ENCODE measurements at places on chromosomes 4 and X.

- DNase-seq: no peak
These were observed 23.0 kb upstream of the PDZD4 start for GRCh38 chrX:153853180-153853901.

DNA sequence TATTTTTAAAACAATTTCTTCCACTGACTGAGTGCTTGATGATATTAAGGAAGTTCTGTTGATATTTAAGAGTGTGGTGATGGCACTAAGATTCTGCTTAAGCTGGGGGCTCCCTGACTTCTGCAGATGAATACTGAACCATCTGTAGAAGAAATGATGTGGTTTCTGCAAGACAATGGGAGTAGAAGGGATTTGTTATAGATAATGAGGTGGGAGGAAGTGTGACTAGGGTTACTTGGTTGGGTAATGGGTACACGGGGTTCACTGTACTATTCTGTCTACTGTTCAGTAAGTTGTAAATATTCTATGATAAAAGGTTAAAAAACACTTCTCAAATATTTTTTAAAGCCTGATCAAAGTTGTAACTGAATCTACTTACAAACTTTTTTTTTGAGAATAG lies 60.9 kb upstream of the TXK start:
- DNase-seq: no peak

DNA sequence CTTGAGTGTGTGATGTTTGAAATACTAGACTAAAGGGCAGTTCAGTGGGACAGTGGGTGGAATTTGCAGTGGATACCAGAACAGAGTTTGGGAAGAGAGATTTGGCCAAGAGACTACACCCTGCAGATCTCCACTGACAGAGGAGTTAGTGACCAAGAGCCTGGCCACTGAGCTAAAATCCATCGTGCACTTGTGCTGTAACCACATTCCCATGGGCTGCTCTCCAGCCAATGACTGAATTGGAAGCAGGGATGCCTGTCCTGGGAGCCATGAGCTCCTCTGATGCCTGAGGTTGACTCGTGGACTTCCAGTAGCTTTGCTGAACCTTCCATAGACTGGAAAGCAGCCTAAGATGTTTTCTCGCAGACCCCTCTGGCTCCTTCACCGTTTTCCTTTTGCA lies 296.1 kb downstream of the TRIML1 start:
- DNase-seq: no peak

DNA sequence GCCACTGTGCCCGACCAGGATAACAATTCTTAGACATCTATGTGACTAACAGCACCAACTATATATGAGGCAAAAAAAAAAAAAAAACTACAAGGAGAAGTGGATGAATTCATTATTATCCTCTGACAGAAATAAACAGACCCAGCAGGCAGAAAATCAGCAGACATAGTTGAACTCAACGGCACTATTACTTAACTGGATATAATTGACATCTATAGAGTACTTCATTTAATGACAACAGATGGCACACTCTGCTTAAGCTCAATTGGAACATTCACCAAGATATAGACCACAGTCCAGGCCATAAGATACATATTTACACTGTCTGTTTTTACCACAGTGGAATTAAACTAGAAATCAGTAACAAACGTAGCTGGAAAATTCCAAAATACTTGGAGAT lies 13.3 kb downstream of the CLDN22 start:
- no peak for DNase-seq

GRCh38 chr4:125735102-125735501 lies 420.3 kb downstream of the FAT4 start:
- DNase-seq: no peak

DNA sequence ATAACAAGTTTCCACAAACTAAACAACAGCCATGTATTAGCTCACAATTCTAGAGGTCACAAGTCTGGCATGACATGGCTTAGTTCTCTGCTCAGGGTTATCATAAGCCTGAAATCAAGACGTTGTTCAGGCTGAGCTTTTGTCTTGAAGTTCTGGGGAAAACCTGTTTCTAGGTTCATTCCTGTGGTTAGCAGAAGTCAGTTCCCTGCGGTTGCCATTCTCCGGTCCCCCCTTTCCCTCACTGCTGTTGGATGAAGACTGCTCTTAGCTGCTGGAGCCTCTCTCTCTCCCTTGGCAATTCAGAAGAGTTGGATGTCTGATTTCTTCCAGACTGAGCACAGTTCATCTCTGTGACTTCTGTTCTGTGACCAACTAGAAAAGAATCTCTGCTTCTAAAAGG lies 962.6 kb downstream of the PCDH7 start:
- no peak for DNase-seq

- DNase-seq: no peak
These were observed 35.4 kb upstream of the ALG13 start for GRCh38 chrX:111645607-111646006.

- DNase-seq: no peak
These were observed 112.5 kb upstream of the HAND2 start for GRCh38 chr4:173642509-173642908.

DNA sequence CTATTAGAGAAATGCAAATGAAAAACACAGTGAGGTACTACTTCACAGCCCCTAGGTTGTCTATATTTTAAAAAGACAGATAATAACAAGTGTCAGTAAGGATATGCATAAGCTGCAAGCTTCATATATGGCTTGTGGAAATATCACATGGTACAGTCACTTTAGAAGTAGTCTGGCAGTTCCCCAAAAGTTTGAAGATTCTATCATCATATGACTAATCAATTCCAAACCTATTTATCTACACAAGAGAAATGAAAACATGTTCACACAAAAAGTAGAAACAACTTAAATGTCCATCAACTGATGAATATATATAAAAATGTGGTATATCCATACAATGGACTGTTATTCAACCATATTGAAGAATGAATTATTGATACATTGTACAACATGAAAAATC lies 185.8 kb upstream of the STK26 start:
- DNase-seq: no peak

GRCh38 chr4:149980941-149981340 lies 97.3 kb upstream of the DCLK2 start:
- peak; percentile 75 for DNase-seq

DNA sequence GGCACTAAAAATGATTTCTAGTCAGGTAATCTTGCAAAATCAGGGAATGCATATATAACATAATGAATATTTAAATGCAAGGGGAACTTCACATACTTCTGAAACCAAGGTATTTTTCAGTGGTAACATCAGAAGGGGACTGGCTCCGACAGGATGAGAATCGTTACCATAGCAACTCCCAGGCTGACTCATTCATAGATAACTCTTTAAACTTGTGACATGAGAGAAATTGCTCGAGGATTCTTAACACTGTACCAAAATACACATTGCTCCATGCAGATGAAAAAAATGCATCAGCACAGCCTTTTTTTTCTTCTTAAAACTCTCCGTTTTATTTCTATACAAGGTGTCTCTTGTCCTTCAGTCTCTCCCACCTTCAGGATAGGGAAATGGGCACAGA lies 114.3 kb downstream of the GABRB1 start:
- DNase-seq: peak; percentile 51

- no peak for DNase-seq
These were observed 108.5 kb downstream of the FAM53A start for GRCh38 chr4:1575418-1576303.

DNA sequence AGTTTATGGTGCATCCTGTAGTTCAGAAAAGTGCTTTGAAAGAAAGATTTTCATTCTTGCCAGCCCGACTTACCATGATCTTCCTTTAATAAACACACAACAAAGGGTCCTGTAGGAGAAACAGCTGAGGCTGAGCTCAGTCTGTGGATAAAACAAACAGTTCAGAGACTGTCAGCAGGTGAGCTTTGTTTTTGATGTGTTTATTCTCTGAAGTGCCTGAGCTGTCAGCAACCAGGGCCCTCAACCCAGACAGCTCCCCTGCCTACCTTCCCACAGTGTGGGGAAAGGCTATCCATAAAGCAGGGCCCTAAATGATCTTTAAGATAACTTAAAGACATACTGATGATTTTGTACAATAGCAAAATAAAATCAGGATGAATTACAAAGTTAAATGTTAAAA lies 459.2 kb upstream of the GALNT7 start:
- DNase-seq: no peak

DNA sequence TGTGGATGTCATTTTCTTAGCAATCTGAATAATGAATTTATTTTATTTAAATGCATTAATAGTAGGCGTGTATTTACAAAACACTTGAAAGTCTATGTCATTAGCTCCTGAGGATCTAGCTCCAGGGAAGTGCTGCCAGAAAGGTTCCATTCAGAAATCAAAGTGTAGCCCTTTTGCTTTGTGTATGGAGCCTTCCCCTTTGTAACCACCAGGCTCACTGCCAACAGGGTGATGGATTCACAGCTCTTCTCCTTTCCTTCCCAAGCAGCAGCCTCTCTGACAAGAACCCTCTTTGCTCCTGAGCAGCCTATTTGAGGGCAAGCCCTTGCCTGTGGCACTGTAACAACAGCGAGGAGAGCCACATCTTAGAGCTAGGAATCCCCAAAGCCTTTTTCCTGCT lies 286.0 kb upstream of the RASGEF1B start:
- peak; percentile 69 for DNase-seq

- no peak for DNase-seq
These were observed 435.8 kb upstream of the CPEB2 start for GRCh38 chr4:14566518-14566917.

DNA sequence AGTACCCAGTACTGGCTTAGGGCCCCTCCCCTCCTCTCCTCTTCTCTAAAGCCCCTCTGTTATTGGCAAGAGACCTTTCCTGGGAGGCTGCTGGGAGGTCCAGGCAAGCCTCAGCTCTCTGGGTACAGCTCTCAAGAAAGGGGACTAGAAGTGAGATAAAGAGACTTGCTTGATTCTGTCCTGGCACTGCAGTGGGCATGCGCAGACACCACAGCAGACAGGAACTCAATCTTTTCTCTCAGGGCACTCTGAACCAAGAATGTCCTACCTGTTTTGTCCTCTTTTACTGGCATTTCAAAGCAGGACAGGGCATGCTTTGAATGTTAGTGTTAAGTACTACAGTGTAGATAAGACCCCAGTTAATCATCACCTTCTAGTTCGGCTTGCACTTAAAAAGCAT lies 74.9 kb downstream of the NYX start:
- peak; percentile 58 for DNase-seq

DNA sequence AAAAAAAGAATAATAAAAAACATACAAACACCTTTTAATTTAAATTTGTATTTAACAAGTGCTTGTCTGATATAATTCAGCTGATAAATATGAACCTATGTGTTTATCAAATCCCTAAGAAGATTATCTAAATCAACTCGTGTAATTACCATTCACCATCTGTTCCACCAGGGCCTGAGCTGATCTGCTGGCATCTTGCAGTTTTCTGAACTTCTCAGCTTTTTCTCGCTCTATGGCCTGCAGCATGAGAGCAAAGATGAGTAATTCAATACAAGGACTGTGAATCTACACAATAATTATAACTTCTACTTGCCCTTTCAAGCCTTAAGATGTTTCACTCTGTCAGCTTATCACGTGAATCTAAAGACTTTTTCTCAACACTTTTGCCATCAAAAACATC lies 709.7 kb downstream of the DMD start:
- no peak for DNase-seq

- no peak for DNase-seq
These were observed 1.3 kb downstream of the FAM53A start for GRCh38 chr4:1682860-1683259.

GRCh38 chr4:169698331-169698730 lies 59.4 kb downstream of the HPF1 start:
- DNase-seq: no peak

GRCh38 chr4:159946983-159947615 lies 844.2 kb downstream of the RAPGEF2 start:
- DNase-seq: peak; percentile 68

- DNase-seq: no peak
These were observed 4.7 kb downstream of the USP51 start for GRCh38 chrX:55484948-55485347.

GRCh38 chr4:61619528-61619927 lies 419.4 kb downstream of the ADGRL3 start:
- DNase-seq: no peak

GRCh38 chrX:148536961-148537360 lies 36.5 kb downstream of the AFF2 start:
- no peak for DNase-seq

DNA sequence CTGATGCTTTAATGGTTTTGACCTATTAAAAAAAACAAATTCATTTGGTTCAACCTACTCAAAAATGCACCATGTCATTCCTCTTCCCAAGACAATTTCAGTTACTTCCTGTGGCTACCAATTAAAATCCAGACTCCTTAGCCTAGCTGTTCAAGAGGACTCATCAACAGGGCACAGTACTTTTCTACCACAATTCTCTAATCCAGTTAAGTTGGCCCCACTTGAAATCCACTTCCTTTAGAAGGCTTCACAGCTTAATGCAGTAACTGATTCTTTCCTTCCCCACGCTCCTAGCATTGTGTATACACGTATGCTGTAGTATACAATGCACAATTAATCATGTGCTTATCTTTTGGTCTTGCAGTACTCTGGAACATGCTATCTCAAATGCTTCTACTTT lies 129.8 kb downstream of the UGT8 start:
- no peak for DNase-seq

DNA sequence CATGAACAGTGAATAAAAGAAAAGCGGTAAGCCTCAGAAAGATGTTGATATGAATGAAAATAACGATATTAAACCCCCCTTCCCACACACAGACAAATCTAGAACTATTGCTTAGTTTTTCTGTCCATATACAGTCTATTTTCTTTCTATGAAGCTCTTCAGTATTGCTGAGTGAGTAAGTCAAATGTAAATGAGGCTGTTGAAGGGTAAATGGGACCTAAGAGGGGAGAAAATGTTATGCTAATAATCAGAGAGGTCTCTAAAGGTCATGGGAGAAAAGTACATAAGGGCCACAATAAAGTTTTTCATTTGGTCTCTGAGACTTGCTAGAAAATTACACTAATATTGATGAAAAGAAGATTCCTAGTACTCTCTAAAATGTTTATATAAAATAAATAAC lies 56.2 kb downstream of the PABPC4L start:
- DNase-seq: no peak

DNA sequence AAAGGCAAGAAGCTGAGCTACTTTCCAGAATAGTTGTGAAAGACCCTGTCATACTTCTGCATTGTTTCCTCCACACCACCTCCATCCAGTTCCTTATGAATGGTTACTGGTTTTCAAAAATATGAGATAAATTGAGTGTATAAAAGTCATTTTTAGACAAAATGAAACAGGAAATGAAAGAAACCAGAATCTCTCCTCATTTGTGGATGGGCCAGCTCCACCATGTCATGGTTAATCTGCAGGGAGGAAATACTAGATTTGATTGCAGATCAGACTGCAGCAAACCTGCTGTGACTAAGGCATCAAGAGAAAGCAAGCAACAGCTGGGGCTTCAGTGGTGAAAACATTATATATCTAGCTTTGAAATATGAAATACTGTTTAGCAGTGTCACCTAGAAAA lies 23.8 kb downstream of the F9 start:
- no peak for DNase-seq
